Suppressor macrophage (primary cell): ENCODE measurements at places on chromosomes 1 and 21.

GRCh38 chr1:159211331-159212136, 6.9 kb downstream of the ACKR1 start:
- peak; percentile 57 for DNase-seq

DNA sequence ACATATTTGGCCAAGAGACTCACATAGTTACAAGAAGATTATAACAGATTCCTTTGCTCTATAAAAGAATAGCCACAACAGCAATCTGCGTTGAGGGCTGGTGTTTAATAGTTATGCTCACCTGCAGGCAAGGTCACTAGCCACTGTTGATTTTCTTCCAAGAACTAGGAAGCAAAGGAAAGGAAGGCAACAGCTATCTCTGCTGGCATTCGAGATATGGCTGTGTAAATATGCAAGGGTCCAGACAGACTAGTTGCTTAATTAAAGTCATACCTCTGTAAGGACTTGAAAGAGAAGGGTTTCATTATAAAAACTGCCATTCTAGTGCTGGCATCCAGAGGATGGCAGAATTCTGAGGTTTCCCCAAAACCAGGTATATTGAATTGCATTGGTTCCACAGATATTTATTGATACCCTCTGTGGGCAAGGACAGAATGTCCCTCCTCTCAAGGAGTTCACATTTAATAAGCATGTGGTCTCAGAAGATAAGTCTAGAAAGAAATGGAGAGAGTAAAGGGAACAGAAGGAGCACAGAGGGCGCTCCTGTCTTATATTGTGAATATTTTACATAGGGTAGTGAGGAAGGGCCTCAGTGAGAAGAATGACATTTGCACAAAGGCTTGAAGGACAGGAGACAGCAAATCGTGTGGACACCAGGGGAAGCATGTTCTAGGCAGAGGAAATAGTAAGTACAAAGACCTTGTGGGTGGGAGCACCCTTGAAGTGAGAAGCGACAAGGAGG, 23.6 kb upstream of the PLEKHA6 start:
- no peak for DNase-seq

DNA sequence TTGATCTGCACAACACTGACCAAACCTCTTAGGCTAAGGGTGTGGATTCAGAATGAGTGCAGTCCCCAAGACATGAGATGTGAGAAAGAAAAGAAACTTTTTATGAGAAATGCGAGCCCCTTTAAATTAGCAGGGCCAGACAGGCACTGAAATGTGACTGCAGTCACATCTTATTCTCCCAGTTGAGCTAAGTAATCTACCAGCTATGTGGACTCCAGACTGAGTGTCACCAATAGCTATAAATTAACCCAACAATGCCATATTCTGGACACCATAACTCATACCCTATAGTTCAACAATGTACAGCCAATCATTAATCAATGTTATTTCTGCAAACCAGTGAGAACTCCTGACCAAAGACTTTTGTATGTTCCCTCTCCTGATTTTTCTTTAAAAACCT, 153.2 kb downstream of the COQ8A start:
- no peak for DNase-seq

DNA sequence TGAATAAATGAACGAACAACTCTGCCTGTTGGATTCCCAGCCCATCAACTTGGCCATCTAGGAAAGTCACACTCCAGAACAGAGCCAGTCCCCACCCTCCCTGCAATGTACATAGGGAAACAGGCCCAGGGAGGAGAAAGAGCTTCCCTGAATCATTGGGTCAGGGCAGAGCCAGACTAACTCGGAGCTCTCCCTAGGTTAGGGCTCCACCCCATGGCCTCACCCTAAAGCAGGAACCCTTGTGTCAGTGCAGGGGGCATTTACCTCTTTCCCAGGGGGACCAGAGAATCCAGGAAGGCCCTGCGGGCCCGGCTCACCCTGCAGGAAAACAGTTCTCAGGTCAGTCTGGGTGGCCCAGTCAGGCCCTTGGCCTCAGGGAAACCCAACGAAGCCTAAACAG, 11.6 kb downstream of the COL9A2 start:
- DNase-seq: no peak

DNA sequence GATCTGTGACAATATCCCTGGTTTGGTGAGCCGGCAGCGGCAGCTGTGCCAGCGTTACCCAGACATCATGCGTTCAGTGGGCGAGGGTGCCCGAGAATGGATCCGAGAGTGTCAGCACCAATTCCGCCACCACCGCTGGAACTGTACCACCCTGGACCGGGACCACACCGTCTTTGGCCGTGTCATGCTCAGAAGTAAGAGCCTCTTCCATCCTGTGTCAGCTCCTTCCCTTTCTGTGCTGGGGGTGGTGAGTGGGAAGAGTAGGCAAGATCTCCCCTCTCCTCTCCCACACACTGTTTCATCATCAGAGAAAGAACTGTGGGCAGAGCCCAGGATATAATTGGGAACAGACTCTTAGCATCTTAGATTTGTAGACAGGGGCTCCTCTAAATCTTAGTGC, 6.1 kb downstream of the WNT2B start:
- DNase-seq: no peak

DNA sequence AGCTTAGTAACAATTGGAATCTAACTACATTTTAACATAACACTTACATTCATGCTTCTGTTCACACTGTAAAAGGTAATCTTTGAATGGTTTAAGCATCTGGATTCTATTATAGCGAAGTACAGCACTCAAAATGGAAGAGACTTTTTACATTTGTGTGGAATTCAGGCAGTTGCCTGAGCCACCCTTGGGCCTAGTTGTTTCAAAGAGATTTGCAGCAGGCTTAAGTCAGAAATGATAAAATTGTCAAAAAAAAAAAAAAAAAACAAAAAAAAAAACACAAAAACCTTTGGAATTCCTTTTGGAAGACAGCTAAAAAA, 199.9 kb downstream of the LYPLAL1 start:
- no peak for DNase-seq

- DNase-seq: no peak
These were observed 69.2 kb downstream of the OLFML2B start for GRCh38 chr1:161954466-161954865.

DNA sequence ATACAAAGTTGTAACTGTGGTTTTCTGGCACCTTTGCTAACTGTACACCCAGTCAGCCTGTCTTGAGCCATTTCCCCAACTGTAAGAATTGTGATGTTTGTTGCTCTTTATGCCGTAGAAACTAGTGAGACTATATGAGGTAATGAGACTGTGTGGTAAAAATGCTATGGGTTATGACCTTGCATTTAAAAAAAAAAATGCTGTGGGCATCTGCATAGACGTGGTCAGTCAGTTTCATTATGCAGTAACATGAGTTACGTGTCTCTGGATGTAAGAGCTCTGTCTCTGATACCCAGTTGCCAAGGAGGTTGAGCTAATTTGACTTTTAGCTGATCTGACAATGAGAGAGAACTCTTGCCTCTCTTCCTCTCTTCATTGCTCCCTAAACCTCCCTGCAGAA, 80.6 kb upstream of the LAMC2 start:
- DNase-seq: no peak

DNA sequence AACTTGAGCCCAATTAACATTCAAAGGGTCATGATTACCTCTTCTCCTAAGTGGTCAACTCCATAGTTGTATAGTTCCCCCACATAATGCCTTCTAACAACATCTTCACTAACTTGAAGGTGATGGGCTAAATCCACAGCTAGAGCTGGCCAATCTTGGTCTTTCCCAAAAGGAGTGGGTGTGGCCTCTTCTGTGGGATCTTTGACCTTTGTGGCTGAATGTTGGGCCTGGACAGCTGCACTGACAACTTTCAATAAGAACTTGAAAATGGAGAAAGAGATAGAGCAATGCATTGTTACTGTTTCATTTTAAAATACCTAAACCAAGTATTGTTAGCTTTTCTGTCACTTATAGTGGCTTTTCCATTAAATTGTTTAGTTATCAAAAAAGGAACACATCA, 59.2 kb downstream of the IARS2 start:
- DNase-seq: no peak

DNA sequence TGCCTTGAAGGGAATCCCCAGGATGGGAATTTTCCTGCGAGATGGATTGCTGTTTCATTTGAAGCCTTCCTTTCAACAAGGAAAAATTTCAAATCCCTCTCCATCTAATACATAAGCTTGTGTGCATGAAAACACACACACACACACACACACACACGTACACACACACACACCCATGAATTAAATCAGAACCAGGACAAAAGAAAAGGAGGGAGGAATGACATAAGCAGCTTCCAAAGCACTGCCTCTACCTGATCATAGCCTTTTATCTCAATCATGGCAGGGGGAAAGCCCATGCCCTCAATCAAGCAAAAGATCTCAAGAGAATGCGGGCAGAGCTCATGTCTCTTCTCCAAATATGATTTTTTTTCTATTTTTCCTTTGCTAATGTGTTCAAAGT, 139.7 kb downstream of the SLC44A5 start:
- no peak for DNase-seq

- no peak for DNase-seq
These were observed 1.0 kb upstream of the TMEM61 start for GRCh38 chr1:54979327-54979891.

DNA sequence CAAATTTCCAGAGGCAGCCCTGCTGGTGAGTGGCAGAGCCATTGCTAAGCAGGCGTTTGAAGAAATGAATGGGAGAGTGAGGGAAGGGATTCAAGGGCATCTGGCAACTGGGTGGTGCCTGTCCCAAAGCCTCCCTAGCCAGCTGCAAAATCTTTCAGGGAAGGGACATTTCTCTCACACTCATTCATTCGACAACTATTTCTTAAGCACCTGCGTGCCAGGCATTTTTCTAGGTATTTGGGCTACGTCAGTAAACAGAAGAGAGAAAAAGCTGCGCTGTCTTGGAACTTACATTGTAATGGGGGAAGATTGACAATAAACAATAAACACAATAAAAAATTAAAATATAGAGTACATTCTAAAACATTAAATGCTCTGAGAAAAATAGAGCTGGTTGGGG, 301.9 kb upstream of the USP24 start:
- DNase-seq: no peak
